ENCODE measurements at places on chromosomes 7 and 10. TPM values are rescaled to one million over a fixed set of nuclear protein-coding genes. Genes with fewer than 3 reads are reported as not detected.
A peak's percentile ranks its signal among the peaks of the same experiment; 100 is the strongest.

- DNase-seq = peak; percentile 60
Measured at GRCh38 chr10:70274643-70275042, 9.2 kb downstream of the NPFFR1 start.

GRCh38 chr7:128827971-128828711 is 2.1 kb upstream of the FLNC start:
- no peak for DNase-seq

- DNase-seq = no peak
Measured at GRCh38 chr7:24945899-24946298, 34.1 kb downstream of the OSBPL3 start.

GRCh38 chr7:30178748-30179436 is 44.1 kb downstream of the MTURN start:
- no peak for DNase-seq

DNA sequence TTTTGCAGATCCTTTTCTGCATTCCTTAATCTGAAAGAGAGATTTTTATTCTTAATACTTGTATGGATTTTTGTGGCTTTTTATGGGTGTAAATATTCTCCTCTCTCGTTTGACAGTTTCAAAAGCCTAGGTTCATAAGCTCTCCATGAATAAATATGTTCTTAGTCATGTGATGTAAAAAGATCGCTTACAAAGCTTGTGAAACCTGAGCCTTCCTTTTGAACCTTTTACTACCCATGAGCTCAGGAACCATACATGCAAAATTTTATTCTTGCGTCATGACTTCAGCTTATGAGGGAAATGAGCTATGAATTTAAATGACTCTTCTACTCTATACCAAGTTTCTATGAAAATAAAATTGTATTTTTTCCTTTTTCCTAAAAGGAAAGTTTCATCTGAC is 98.7 kb downstream of the POLL start:
- no peak for DNase-seq

DNA sequence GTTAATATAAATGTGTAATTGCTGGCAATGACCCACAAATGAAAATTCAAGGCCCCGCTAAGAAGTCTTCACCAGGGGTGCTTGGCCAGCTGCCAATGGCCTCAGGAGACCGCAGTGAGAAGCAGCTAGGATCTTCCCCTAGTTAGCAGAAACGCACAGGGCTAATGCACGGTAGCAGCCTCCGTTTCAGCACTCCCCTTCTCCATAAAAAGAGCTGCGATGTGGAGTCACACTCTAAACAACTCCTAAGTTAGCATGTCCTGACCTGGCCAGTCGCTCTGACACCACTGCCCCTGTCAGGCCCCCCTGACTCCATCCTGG is 139.0 kb downstream of the SEPTIN14 start:
- no peak for DNase-seq

DNA sequence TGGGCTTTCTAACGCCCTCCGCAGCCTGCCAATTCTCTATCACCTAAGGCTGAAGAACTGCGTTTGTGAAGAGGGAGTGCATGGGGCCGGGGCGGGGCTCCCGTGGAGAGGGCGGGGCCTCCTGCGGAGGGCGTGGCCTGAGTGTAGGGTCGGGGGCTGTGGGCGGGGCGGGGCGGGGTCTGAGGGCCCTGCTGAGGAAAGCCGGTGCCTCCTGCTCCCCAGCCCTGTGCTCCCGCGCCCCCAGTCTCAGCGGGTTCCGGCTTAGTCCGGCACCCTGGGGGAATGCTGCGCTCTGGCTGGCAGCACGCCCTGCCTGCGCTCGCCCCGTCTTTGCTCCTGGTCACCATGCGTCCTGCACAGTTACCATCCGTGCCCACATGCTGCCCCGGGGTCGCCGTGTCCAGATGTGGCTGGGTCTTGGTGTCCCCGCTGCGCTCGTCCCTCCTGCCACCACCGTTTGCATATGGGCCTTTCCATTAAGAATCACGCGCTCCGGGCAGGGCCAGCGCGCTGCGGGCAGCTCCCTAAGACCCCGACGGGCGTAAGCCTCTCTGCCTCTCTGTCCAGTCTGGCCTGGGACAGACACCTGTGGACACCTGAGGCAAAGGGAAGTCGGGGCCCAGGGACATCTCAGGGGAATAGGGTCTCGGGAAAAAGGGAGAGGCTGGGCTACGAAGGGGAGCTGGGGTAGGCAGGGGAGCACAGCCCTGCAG is 144.0 kb upstream of the RET start:
- DNase-seq = no peak

DNA sequence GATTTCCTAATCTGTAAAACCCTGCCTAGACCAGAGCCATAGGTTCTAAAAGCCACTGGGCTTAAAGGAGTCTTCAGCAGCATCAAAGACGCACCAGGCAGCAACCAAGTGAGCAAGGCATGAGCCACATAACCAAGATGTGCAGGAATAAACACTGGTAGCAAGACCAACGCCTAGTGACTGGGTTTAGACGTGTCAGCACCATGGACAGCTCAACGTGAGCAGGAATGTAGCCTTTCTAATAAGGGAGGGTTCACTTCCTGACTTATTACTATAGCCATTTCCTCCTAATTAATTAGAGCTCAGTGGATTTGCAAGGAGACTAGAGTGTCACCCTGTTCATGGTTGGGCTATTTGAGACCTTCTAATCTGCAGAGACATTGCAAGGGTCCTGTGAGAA is 223.7 kb downstream of the LHFPL3 start:
- no peak for DNase-seq

GRCh38 chr7:132206594-132206993 is 369.7 kb downstream of the PLXNA4 start:
- no peak for DNase-seq

- no peak for DNase-seq
Measured at GRCh38 chr7:132218876-132219275, 357.4 kb downstream of the PLXNA4 start.

DNA sequence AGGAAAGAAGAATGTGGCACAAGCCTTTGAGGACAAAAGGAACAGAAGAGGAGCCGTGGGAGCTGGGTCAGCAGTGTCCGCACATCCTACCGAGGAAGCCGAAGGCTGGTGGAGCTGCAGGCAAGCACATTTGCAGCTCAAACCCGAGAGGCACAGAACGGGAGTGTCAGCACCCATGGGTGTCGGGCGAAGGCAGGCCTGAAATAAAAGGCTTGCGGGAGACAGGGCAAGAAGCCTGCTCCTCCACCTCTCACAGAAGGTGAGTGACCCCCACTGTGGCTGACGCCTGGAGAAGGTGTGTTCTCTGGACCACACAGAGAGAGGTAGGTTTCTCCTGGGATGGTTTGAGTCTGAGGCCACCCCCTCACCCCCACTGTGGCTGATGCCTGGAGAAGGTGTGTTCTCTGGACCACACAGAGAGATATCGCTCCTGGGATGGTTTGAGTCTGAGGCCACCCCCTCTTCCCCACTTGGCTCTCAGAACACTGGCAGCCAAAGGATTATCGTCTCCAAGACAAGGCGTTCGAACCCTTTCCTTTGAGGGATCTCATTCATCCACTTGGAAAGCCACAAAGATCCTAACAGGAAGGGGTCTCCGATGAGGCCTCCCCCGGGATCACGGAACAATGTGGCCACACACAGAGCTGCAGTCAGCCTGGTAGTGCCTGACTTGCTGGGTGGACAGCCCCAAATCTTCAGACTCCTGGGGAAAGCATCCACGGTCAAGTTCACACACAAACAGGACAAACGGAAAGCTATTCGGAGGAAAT is 21.6 kb upstream of the GTPBP4 start:
- DNase-seq = no peak

GRCh38 chr10:92785118-92785517 is 63.2 kb upstream of the EXOC6 start:
- no peak for DNase-seq

GRCh38 chr7:148492157-148492860 is 98.3 kb upstream of the C7orf33 start:
- no peak for DNase-seq

The RADIL gene
- 8.5 TPM for total RNA-seq

- no peak for DNase-seq
Measured at GRCh38 chr7:80095545-80095944, 39.1 kb upstream of the GNAI1 start.

The SHTN1 gene
- total RNA-seq = 14.4 TPM

GRCh38 chr10:103786020-103786419 is 69.4 kb downstream of the SH3PXD2A start:
- DNase-seq = no peak

The GPR26 gene
- total RNA-seq = not detected

DNA sequence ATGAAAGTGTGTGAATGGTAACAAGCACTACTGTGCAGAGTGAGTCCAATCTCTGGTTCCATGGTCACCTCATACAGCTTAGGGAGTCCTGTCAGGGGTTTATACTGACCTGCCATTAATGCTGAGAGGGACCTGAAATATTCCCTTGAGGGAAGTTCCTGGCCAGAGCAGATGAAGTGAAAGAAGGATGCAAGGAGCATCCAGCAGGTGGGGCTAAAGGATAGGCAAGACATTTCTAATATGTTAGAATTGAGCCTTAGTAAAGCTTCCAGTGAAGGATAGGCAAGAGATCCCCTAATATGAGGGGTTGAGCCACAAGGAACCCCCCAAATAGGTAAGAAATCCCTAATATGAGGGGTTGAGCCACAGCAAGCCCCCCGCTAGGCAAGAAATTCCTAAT is 25.5 kb upstream of the FAM221A start:
- no peak for DNase-seq

The SUN3 gene
- not detected for total RNA-seq

DNA sequence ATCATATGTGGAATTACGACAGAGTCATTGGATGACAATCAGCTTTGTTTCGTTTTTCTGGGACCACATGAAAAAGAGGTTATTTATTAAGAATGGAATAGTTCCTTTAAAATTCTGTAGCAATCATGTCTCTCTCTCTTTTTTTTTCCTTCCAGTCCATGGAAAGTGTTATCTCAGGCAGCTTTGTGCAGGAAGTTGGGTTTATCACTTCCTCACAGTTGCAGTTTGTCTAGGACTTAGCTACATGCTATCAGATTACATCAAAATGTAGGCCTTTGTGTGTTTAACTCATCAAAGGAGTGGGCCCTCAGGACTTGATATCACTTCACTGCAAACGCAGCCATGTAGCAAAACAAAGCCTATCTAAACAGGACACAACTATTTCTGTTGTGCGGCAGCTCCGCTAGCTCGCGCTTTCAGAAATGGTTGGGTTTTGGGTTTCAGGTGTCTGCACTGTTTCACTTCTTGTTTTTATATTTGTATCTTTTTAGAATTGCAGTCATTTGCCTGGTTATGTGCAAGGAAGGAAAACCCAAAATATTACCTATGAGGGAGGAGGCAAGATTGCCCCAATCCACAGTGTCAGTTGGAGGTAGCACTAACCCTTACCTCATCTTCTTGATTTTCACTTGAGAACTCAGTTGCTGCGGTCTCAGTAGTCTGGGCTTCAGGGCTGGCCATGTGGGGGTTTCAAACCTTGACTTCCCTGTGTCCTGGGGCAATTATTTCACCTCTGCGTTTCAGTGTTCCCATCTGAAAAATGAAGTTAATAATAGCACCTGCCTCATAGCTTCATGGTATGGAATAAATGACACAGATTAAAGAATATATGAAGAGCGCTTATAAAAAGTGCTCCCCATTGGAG is 66.7 kb downstream of the HHEX start:
- DNase-seq = no peak

The OR2A12 gene
- not detected for total RNA-seq

DNA sequence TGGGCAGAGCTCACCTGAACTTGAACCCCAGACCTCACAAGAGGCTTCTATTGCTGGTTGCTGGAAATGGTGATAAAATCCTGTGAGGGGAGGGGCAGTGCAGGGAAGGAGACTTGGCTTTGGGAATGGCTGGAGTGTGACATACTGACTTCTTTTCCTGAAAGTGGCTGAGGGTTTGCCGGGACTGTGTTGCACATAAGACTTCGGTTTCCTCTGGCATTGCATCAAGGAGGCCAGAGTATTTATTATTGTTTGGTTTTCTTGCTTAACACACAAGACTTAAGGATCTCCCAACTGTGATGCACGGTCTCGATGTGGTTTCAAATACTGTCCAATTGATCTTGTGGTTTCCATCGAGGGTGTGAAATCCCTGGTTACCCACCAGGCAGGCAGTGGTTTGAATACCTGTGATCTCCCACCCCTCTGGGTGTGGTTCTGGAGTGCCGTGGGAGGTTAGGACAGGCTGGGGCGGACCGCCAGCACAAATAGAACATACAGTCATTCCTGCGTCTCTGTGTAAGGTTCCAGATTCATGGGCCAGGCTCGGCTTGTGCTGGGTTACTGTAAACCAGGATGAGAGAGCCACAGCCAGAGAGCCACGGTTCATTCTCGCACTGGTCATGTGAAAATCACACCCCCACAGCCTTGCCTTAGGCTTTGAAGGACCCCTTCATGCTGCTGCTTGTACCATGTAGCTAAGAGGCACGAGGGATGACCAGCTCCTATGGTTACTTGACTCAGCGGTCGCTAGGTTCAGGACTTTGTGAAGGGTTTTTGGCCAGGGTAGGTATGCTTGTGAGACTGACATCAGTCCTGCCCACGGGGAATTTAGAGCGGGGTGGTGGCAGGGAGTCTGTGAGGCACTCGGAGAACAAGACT is 39.2 kb downstream of the WBP1L start:
- DNase-seq = peak; percentile 62

GRCh38 chr7:104922182-104923009 is 91.6 kb upstream of the KMT2E start:
- DNase-seq = no peak

DNA sequence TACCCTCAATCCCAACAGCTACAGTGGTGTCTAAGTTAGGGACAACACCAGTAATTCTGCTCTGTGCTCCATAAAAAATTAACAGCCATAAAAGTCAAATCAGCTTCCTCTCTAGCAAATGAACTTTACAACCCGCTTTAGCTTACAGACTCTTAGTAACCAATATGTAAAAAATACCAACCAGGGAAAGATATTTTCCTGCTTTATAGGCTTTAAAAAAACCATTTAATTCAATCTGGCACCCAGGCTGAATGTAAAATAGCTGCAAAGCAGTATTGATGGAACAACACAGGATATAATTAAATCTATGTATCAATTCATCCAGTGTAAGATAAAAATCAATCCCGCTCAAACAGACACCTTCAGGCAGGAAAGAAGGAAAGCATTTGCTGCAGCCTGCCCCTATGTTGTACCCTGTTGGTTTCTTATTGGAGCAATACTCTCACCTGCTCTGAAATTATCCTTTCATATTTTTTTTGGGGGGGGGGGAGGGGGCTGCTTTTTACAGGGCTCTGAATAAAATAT is 98.6 kb downstream of the NXPH1 start:
- DNase-seq = no peak
